ENCODE measurements at places on chromosomes 11 and 22. TPM values are rescaled to one million over a fixed set of nuclear protein-coding genes. Genes with fewer than 3 reads are reported as not detected.

DNA sequence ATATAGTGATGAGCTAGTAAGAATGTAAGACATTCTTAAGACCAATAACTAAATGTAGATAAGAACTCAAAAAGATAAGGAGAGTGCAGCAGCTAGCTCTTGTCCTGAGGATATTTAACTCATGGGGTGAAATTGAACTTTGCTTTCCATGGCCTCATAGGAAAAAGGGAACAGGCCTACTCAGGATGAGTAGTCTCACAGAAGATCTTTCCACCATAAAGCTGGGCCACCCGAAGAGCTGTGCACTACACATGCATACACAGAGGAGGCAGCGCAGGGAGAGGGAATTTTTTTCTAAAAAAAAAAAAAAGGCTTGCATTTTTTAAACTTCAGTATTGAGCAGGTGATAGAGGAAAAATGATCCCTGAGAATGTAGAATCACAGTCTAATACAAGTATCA lies 59.9 kb upstream of the CFAP300 start:
- DNase-seq: no peak

- DNase-seq: no peak
Observed at GRCh38 chr11:116879800-116880625, 42.6 kb upstream of the APOA1 start.

DNA sequence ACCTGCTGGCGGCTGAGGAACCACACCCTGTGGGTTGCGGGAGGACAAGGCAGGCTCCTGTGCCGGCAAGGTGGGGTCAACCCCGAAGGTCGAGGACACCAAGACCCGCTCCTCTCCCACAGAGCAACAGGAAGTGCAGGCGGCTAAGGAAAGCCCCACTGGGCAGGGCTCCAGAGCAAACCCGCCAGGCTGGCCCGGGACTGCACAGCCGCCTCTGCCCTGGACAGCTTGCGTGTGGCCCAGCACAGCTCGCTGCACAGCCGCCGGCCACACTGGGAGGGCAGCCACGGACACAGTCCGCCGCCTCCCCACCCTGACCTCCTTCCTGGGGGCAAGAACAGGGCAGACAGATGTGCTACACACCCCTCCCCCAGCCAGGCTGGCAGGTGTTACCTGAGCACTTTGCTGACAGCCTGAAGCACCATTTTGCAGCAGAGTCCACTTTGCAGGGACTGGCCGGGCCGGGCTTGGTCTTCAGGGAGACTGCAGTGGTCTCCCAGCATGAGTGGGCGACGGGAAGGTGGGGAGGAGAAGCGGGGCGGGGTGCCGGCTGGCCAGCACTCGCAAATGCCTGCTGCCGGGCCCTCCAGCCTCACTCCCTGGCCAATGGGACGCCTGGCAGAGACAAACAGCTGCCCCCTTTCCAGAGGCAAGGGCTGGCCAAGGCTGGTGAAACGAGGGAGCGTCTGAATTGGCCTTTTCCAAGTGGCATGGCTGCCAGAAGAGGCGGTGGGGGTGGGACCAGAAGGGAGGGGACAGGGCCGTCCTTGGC lies at the start of gene MOB2:
Gene MOB2, minus strand, starts transcription at position 726 of the 772 bp plus-strand sequence. Its CDS starts 223 bp downstream, at position 503.
- peak; percentile 70 for DNase-seq

DNA sequence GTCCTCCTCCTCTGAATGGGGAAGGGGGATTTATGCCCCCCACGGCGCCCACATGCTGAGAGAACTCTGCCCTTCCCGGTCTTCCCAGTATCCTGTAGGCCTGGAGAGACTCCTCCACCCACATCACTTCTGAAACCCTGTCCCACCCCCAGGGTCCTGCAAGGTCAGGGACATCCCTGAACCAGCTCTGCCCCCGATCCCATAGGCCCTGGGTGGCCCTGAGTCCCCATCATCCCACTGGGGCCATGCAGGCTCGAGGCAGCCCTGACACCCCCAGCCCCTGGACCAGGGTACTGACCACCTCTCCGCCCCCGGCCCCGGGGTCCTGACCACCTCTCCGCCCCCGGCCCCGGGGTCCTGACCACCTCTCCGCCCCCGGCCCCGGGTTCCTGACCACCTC lies 11.7 kb downstream of the B4GALNT4 start:
- no peak for DNase-seq

DNA sequence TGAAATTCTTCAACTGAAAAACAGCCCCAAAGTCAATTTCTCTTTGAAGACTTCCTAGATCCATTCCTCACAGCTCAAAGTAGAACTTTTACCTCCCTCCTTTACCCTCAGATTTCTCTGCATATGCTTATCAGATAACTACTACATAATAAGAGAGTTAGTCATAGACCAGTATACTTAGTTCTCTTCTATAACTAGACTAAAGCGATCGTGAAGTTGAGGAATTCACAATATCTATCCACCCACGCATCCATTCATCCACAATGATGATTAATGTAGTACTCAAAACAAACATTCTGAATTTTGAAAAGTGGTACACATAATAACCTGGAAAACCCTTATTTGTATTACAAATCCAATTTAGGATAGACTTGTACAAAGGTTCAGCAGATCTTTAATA lies 800.9 kb upstream of the TENM4 start:
- no peak for DNase-seq

DNA sequence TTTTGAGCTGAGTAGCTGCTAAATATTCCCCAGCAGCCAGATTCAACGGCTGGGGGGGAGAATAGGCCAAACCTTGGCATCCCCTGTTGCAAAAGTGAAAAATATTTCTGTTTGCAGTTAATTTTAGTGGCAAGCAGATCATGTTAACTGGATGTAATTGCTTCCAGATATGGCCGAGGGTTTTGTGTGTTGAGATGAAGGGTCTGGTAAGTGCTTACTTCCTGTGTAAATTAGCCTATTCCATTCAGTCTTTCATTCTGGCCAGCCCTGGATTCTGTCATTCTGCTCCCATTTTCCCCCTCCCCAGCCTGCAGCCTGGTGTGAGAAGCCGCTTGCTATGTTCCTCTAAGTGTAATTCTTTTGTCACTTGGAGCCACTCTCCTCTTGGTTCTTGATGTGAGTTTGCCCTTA lies 17.4 kb downstream of the ZBTB16 start:
- no peak for DNase-seq

DNA sequence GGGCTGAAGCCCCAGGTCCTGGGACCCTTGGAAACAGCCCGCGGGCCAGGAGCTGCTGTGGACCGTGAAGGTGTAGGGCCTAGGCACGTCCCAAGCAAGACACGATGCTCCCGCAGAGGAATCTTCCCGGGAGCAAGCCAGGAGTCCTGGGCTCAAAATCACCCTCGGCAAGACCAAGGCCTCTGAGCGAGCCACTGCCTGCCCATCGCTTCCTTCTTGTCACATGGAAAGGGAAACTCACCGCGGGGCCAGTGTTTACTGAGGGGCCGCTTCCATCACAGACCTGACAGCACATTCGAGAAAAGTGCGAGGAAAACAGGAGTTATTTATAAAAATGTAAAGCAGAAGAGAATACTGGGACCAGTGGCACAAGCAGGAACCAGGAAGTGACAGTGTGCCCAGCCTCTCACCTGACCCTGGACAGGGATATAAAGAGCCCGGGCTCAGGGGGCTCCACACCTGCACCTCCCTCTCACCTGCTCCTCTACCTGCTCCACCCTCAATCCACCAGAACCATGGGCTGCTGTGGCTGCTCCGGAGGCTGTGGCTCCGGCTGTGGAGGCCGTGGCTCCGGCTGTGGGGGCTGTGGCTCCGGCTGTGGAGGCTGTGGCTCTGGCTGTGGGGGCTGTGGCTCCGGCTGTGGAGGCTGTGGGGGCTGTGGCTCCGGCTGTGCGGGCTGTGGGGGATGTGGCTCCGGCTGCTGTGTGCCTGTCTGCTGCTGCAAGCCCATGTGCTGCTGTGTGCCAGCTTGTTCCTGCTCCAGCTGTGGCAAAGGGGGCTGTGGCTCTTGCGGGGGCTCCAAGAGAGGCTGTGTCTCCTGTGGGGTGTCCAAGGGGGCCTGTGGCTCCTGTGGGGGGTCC lies at the start of gene KRTAP5-5:
Gene KRTAP5-5, plus strand, starts transcription at position 450 of the 860 bp plus-strand sequence. Its CDS starts 66 bp downstream, at position 516.
- DNase-seq: no peak

- DNase-seq: no peak
Observed at GRCh38 chr11:118633979-118634378, 26.6 kb downstream of the PHLDB1 start.

GRCh38 chr11:99554232-99554903 lies 533.6 kb downstream of the CNTN5 start:
- DNase-seq: no peak

- no peak for DNase-seq
Observed at GRCh38 chr11:111006227-111006626, 239.3 kb upstream of the POU2AF2 start.

GRCh38 chr11:66924272-66924671 lies 33.9 kb downstream of the PC start:
- no peak for DNase-seq

DNA sequence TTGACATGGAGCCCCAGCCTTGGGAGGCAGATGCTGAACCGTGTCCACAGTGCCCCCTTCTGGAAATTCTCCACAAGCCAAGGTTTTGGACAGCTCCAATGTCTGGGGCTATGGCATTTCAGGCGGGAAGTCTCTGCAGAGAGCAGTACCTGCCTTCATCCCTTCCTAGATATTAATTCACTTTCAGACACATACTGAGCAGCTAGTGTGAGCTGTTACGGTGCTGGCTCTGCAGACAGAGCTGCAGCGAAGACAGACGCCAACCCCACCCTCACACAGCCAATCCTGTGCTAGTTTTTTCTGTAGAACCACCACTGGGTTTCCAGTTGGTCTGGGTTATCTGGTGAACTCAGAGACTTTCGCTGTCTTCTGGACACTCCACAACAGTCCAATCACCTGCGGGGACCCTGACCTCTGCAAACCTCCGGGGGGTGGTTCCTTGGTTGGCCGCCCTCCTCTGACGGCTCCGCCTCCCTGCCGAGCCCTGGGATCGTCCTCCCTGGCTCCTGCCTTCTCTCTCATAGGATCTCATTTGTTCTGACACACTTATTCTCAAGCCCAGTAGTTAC lies 9.1 kb downstream of the LMF2 start:
- DNase-seq: peak; percentile 84

GRCh38 chr11:1890856-1891830 lies 552 bp downstream of the PRR33 start:
- no peak for DNase-seq

GRCh38 chr11:62505440-62506091 lies 41.0 kb downstream of the AHNAK start:
- peak; percentile 78 for DNase-seq

DNA sequence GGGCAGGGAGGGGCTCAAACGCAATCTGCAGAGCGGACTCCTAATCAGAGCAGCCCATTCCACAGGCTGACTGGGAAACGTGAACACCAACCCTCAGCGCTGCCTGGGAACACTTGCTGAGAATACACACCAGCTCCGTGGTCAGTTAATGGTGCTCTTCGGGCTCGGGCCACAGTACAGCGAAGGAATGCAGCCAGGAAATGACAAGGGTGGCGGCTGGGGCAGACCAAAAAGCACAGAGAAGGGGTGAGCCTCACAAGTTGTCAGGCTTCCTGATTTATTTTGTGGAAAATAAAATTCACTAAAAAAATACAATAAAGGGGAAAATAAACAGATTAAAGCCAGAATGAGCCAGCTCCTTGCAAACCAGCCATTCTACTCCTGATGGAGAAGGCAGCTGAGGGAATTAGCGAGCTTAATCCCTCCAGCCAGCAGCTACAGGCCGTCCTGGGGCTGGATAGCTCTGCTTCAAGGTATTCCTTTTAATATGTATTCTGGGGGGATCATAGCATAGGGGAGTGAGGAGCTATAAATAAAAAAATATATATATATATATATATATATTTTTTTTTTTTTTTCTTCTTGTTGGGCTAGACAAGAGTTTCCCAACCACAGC lies 165.5 kb upstream of the NTM start:
- DNase-seq: no peak

GRCh38 chr22:42162728-42163489 lies 32.3 kb upstream of the CYP2D6 start:
- no peak for DNase-seq

GRCh38 chr22:41585898-41586297 lies 3.7 kb downstream of the PMM1 start:
- no peak for DNase-seq

DNA sequence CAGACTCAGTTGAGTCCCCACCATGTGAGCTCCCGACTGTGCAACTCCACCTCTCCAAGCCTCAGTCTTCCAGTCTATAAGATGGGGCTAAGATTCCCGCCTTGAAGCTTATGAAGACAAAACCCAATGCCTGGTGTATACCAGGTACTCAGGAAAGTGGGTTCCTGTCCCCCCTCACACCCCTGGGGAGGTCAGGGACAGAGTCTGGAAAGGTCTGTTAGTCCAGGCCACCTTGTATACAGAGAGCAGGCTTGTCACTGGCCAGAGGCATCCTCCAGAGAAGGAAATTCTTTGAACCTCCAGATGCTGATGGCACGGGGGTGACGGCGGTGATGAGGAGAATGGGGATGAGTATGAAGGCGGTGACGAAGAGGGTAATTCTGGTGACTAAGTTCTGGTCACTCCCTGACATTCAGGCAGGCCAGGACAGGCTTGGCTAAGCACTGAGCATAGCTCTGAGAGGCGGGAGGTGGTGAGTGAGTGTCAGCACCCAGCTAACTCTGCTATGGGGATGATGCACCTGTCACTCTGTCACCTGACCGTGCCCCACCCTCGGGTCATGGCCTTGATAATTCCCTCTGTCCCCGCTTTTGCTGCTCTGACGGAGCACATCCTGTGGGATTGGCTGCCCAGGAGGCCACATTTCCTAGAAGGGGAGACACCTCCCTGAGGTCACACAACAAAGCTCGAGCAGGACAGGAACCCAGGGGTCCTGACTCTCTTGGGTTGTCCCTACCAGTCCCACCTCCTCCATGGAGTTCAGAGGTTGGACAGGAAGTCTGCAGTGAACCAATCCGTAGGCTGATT lies 30.9 kb upstream of the CSNK1E start:
- peak; percentile 32 for DNase-seq

The RHOG gene
- total RNA-seq: 21.7 TPM

The CECR2 gene
- total RNA-seq: not detected

The AQP11 gene
- total RNA-seq: 10.2 TPM

The UBQLN3 gene
- 0.75 TPM for total RNA-seq

The CRACR2B gene
- 313 TPM for total RNA-seq

The OR51B4 gene
- not detected for total RNA-seq

The OR5B21 gene
- total RNA-seq: not detected

The TREH gene
- total RNA-seq: not detected

The IGHMBP2 gene
- 30.2 TPM for total RNA-seq

All from transverse colon (tissue), 4 donors.